T-helper 2 cell (primary cell): ENCODE measurements at places on chromosomes 4 and X.

GRCh38 chr4:24265989-24266388 lies 318.4 kb downstream of the DHX15 start:
- no peak for DNase-seq

DNA sequence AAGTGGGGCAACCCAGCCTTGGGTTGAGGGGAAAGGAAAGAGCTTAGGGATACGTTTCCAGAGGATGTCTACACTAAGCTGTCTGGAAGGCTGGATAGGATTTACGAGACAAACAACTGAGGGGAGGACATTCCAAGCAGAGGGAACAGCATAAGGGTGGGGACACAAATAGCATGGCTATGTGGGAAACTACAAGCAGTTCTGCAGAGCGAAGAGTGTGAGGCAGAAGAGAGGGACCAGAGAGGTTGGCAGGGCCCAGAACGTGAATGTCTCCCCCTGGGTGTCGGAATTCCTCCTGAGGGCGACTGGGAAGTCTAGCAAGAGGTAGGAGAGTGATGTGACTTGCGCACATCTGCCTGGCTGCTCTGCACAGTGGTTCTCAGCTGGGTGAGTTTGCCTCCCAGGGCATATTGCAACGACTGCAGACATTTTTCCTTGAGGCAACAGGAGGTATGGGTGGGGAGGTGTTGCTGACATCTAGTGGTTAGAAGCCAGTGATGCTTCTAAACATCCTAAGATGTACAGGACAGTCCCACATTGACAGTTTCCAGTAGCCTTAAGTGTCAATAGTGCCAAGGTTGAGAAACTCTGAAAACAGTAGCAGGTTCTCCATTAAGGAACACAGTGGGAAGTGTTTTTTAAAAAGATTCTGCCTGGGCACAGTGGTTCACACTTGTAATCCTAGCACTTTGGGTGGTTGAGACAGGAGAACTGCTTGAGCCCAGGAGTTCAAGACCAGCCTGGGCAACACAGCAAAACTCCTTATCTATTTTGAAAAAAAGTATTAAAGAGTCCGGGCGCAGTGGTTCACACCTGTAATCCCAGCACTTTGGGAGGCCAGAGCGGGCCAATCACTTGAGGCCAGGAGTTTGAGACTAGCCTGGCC lies 9.2 kb downstream of the NDUFA1 start:
- DNase-seq, result no peak

DNA sequence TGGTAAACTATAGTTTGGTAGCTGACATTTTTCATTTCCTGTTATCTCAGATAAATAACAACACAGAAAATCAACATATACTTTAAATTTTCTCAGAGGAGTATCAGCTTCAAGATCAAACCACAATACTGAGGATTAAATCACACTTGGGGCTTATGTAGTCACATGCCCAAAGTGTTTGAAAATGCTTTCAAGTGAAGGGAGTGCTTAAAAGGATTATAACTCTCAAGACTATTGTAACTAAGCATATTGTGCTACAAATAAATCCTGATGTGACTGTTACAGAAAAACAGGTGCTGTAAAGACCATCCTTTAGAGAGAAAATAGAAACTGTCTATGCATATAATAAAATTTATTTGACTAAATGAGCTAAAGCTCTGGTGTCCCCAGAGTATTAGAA lies 887.6 kb downstream of the ADGRL3 start:
- no peak for DNase-seq

GRCh38 chr4:146051223-146051622 lies 112.6 kb upstream of the ZNF827 start:
- no peak for DNase-seq

GRCh38 chr4:87524456-87524855 lies 4.7 kb downstream of the SPARCL1 start:
- DNase-seq, result no peak

DNA sequence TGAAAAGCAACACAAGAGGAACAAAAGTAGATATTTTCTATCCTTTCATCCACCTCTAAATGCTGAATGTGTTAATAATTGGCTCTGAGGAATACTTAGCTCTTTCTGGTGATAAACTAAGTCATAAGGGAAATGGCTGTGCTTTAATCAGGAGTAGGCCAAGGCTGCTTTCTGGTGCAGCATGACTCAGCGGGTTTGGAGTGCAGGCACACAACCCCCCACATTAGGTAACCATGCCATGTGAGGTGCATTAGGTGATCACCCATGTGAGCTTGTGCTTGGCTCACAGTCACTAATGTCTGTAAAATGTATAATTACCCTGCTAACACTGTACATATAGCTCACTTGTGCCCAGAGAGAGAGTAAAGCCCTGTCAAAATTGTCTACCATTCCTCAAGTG lies 57.2 kb downstream of the USP38 start:
- no peak for DNase-seq

DNA sequence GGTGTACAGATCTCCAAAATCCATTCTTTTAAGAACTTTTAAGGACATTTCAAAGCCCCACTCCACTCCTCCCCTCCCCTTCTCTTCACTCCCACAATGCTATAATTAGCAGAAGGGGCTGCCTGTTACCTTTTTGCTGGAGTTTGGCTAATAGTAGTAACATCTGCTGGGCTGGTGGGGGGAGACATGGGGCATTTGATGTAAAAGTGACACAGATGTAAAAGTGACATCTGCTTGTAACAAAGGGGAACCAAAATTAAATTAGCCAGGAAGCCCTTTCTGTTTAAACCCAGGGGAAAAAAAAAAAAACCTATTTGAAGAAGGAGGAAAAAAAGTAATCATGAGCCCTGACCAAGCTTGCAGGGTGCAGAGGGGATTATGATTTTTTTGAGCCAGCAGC lies 5.4 kb upstream of the PHOX2B start:
- no peak for DNase-seq

DNA sequence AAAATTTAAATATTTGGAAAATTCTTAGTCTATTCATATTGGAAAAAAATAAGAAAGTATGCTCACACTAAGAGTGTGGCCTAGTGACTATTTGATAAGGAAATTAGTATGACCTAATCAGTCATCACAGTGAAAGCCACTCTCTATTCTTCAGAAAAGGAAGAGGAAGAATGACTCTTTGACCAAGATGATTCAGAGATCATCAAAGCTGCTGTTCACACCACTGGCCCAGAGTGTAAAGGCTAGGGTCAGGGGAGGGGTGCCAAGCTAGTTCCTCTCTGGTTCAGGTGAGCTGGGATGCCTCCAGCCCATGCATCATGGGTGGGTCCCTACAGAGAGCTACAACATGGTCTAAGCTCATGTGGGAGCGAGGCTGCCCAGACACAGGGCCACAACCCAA lies 396.9 kb upstream of the NDST3 start:
- DNase-seq, result no peak

- DNase-seq, result no peak
These were observed 66.7 kb upstream of the NOCT start for GRCh38 chr4:138948918-138949317.

DNA sequence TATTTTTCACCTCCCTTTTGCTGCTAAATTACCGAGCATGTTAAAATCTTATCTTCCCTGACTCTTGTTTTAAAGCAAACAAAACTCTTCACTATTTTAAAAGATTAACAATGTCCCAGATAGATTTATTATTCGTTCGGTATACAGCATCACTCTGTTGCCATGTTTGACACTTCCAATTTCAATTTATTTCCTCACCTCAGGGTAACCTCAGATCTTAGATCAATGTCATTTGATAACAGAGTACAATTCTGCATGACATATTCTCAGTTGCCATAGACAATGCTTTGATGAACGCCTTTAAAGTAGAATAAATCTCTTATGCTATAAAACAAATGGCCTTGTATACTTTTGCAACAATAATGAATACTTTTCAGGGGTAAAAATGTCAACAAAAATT lies 1078.1 kb upstream of the IGFBP7 start:
- no peak for DNase-seq

GRCh38 chrX:115592997-115593734 lies 32.2 kb downstream of the PLS3 start:
- no peak for DNase-seq
